ENCODE measurements at places on chromosomes 6 and 20.

DNA sequence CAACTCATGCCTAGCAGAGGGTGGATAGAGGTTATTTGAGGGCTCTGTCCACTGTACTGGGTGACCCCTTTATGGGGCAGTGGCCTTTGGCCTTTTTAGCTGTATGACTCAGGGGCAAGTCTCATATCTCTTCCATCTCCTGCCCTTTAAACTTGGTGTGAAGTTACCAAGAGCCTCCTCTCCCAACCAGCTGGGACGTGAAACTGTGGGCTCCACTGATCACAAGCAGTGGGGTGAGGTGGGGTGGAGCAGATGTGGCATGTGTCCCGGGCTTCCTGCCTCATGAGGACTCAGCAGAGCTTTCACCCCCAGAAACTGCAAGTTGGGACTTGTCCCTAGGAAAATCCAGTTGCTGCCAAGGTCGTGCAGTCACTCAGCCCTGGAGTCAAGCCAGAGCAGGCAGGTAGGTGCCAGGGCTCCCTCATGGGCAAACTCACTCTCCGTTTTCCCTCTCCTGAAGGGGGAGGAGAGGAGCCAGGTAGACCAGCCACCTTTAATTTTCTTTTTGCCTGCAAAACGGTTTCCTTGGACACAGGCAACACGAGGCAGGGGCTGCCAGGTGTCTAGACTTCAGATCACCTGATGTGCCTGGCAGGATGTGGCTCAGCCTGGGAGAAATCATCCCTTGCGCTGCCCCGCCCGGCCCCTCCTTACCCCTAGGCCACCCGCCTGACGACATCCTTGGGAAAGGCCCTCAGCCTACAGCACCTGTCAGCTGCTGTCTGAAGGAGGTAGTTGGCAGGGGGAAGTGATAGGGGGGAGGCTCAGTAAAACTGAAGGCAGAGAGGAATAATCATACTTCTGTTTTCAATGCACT lies 4.0 kb downstream of the CDKN1A start:
- no peak for DNase-seq

DNA sequence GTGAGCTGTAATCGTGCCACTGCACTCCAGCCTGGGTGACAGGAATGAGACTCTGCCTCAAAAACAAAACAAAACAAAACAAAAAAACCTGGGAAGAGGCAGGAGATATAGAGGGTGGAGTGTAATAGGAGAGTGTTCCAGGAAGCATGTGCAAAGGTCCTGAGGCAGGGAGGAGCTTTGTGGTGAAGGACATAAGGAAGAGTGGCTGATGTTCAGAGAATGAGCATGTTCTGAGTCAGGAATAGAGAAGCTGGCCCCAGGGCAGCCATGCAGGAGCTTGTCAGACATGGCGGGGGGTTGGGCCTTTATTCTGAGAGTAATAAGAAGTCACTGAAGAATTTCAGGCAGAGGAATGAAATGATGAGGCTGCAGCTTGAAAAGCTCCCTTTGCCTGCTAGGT lies 337.0 kb downstream of the CDH26 start:
- no peak for DNase-seq

GRCh38 chr6:21199262-21199661 lies 394.3 kb upstream of the SOX4 start:
- no peak for DNase-seq

- no peak for DNase-seq
Observed at GRCh38 chr6:114068116-114068515, 97.2 kb upstream of the HDAC2 start.

DNA sequence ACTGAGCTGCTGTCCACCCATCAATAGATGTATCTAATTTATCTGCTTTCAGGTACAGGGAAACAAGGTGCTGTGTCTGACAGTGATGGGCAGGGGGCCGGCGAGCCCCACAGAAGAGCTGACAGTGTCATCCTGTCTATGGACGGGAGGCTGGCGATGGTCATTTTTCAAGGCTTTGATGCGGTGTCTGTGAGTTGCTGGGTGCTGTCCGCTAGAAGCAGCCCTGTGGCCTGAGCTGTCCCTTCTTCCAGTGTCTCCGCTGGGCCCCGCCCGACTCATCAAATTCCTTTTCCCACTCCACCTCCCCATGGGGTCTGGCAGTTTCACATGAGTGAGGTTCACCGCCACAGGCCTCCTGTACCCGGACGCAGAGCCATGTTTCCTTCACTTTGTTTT lies 161.4 kb upstream of the PMEPA1 start:
- DNase-seq, result no peak

All from K562 (cell line).